ENCODE measurements at places on chromosomes 16 and 17.
A peak's percentile ranks its signal among the peaks of the same experiment; 100 is the strongest.

- DNase-seq, result peak; percentile 35
Measured at GRCh38 chr16:66696669-66697630, at the start of gene CMTM4. Gene CMTM4 (minus strand): TSS chr16:66696743. CDS start chr16:66696525, 218 bp downstream.

- DNase-seq, result no peak
Measured at GRCh38 chr17:36602030-36602748, 806 bp downstream of the MRM1 start.

DNA sequence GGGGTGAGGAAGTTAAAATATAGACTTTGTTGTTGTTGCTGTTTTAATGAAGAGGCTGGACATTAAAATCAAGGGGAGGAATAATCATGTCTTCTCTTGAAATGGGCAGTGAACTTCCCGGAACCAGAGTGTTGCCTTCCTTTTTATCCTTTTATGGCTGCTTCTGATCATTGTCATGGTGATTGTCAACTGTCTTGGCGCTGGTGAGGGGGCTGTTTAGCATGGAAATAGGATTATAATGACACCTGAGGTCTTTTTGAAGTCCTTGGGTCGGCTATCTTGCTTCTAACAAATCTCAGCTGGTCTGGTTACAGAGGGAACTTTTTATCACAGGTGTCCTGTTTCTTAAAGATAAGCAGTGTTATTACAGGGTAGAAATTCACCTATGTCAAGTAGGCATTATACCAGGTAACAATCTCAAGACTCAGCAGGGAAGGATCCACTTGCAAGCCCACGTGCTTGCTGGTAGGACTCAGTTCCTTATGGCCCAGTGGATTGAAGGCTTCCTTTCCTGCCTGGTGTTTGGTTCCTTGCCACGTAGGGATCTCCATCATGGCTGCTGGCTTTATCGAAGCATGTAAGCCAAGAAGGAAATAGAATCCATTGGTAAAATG lies 349.3 kb downstream of the WWOX start:
- no peak for DNase-seq

- no peak for DNase-seq
Measured at GRCh38 chr16:66231452-66232160, 134.9 kb upstream of the CDH5 start.

GRCh38 chr16:69334696-69335095 lies 4.3 kb upstream of the PDF start:
- DNase-seq, result no peak

- no peak for DNase-seq
Measured at GRCh38 chr17:17114592-17115225, 72.5 kb downstream of the MPRIP start.

GRCh38 chr17:58281511-58282011 lies 826 bp upstream of the MPO start:
- DNase-seq, result no peak

- DNase-seq, result no peak
Measured at GRCh38 chr16:2148714-2149629, 547 bp downstream of the RAB26 start.

DNA sequence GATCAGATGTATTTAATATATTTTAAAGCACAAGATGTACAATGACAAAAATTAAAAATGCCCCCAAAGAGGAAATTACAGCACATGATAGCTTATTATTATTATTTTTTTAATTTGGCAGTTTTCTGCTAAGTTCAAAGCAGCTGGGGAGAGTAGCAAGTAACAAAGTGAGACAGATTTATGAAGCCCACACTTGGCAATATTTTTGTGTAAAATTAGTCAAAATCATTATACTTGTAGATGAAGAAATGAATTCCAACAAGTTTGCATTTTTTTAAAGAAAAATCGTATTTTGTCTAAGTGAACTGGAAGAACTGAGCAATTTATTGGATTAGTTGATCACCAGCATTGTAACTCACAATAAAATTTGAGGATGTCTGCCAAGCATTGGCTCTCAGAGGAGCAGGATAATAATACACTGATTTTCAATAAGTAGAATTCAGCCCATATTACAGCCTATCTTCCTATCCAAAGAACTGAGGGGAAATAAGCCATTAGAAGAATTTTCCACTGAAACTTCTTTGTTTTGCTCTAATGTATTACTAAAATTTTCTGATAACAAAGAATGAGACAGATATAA lies 215.6 kb downstream of the MAP2K6 start:
- no peak for DNase-seq

DNA sequence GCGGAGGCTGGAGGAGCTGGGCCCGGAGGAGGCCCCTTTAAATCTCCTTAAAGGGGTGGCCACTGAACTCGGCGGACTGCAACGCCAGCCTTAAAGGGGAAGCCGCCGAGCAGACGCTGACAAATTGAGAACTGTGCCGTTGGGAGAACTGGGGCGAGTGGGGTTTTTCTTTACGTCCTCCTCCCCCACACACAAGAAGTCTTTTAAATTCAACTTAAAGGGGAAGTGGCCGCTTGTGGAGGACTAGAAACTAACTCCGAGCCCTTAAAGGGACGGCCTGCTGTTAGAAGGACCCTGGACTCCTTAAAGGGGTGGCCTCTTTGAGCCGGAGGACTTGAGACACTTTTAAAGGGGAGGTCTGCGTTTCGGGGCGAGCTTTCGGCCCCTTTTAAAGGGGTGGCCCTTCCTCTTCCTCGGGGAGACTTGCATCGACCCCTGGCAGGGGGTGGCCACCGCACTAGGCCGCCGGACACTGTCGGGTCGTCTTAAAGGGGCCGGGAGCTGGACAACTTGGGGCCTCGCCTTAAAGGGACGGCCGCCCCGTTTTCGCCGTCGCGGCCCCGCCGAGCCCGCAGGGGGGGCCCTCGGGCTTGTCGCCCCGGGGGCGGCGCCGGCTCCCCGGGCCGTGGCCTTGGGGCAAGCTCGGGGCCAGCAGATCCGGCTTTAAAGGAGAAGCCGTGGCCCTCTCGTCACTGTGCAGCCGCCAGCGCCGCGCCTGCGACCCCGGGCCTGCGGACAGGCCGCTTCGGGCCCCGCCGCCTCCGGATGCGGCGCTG lies 688 bp downstream of the FBRS start:
- peak; percentile 90 for DNase-seq

- DNase-seq, result no peak
Measured at GRCh38 chr17:30950189-30950588, 20.6 kb upstream of the RNF135 start.

DNA sequence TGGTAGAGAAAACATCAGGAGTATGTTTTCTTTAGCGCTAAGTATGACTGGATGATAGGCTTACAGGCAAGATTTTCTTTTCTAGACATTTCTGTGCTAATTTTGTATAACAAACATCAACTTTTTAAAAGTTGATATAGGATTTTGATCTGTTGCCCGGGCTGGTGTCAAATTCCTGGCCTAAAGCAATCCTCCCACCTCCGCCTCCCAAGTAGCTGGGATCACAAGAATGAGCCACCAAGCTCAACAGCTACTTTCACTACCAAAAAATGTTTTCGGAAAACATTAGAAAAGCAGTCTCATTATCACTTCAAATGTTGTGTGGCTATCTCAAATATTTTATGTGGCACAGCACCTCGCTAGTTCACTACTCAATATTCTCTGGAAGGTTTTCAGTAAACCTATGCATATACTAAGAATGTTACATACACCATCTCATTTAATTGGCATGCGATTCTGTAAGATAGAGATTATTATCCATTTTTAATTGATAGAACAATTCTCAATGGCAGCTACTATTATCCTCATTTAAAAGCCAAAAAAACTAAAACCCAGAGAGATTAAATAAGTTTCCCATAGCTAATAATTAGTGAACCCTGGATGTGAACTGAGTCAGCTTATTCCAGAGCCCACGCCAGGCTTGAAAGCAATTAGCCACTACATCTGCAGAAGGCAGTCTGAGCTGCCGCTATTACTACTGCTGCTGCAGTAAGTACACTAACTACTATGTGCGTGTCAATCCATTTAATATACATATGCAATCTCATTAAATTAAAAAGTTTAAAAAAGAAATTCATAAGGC lies 41.7 kb downstream of the CREBBP start:
- DNase-seq, result no peak

Data from pulmonary artery endothelial cell (primary cell).